SK-MEL-5 (cell line): ENCODE measurements at places on chromosomes 7 and 10. TPM values are rescaled to one million over a fixed set of nuclear protein-coding genes. Genes with fewer than 3 reads are reported as not detected.

- DNase-seq, result no peak
Measured at GRCh38 chr10:79137300-79137756, 68.6 kb downstream of the ZMIZ1 start.

PRPF18 gene
- total RNA-seq, result 17.0 and 24.7 TPM in 2 replicates

- DNase-seq, result peak; percentile 21
Measured at GRCh38 chr10:58465629-58466028, 47.0 kb upstream of the BICC1 start.

GRCh38 chr7:37208528-37208927 is 240.1 kb downstream of the ELMO1 start:
- DNase-seq, result peak; percentile 81

INA gene
- total RNA-seq, result 0.37 and 0.56 TPM in 2 replicates

DNA sequence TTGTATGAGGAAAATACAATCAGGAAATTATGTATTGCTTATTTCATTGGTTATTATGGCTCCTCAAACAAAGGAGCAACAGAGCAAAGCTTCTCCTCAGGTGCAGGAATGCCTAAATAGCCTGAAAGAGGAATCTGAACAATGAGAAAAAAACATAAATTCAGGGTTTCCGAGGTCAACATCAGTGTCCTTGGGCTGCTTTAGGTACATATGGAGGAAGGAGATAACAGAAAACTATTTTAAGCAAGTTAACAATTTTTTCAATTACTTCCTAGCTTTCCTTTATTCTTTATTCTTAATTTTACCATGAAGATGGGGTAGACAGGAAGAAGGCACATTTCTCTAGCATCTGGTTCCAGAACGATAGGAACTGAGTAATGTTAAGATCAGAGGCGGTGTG is 14.0 kb downstream of the SLC16A9 start:
- no peak for DNase-seq

PNLIPRP3 gene
- total RNA-seq, result 13.1 and 13.6 TPM in 2 replicates

SPDYE9 gene
- total RNA-seq, result not detected in 2 replicates

DNA sequence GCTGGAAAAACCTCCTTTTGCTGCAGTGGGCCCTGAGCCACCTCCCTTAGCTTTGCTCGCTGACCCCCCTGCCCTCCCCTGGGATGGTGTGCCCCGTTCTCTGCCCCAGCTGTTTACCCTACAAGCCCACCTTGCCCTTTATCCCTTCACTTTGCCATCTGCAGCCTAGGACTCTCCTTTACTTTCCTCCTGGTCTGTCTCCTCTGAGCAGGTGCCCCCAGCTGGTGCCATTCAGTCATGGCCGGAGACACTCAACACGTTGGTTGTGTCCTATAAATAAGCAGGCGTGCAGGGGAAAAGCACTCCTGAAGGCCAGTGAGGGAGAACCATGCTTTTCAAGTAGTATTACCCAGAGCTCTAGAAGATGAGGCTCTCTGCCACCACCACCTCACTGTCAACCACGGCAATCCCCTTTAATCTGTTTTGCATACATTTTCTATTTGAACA is 6.1 kb downstream of the RASSF4 start:
- DNase-seq, result no peak

GRCh38 chr10:132631338-132631735 is 93.8 kb downstream of the INPP5A start:
- no peak for DNase-seq
